Stimulated activated CD4-positive, alpha-beta T cell treated with anti-CD3 and anti-CD28 coated beads, Interleukin-15, amount 100 ng/mL, for 48 hours (primary cell): ENCODE measurements at places on chromosomes 1 and 21.

GRCh38 chr1:192631749-192632148 lies 4.2 kb upstream of the RGS13 start:
- DNase-seq, result no peak

GRCh38 chr1:29793101-29793546 lies 556.8 kb downstream of the PTPRU start:
- peak; percentile 41 for DNase-seq

GRCh38 chr21:32979598-32980268 lies 46.0 kb upstream of the OLIG2 start:
- no peak for DNase-seq

DNA sequence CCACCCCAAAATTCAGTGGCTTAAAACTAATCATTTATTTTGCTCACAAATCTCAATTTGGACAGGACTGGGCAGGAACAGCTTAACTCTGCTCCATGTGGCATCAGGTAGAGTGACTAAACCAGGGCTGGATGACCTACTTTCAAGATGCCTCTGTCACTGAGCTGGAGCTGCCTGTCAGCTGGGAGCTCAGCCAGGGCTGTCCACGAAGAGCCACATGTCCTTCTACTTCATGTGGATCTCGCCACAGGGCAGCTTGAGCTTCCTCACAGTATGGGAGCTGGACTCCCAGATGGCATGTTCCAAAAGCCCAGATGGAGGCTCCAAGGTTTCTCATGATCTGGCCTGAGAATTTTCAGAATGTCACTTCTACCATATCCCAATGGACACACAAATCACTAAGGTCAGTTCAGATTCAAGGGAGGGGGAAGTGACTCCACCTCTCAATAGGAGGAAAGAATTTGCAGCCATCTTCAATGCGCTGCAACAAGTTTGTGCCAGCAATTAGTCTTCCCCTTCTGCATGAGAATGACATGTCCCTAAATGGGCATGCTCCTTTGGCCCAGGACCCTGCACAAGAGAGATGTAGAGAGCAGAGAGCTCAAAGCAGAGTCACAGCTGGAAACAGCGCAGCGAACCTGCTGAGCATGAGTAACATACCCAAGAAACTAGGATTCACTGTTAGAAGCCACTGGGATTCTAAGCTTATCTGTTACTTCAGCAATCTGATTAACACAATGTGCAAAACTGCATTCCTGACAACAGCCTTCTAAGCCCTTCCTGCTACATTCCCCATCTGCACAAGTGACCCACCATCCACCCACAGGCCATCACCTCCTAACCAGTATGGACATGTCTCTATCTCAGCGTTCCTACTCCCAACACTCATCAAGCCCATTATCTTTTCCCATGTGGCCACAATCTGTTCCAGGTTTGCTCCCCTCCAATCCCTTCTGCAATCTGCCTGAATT lies 17.0 kb downstream of the HLCS start:
- no peak for DNase-seq

GRCh38 chr1:24255226-24255625 lies 63.9 kb upstream of the GRHL3 start:
- no peak for DNase-seq

GRCh38 chr1:199015799-199016198 lies 377.0 kb downstream of the PTPRC start:
- no peak for DNase-seq

DNA sequence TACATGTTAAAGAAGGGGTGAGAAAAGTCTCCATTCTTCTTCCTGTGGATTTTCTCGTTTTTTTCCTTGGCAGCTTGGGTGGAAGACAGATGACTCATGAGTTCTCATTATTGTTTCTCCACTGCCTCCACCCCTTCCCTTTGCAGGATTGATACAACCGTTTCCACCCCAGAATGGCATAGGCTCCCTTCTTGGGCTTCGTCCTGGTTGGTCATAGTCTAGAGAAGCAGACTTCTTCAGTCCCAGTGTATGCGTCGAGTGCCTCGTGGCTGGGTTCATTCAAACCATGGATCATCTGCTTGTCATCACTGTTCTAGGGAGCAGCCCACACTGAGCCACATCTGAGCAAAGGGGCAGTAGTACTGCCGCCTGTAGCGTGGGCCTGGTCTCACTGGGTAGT lies 13.7 kb downstream of the PTGFRN start:
- no peak for DNase-seq

- no peak for DNase-seq
Observed at GRCh38 chr1:92538048-92538412, 51.3 kb upstream of the GFI1 start.

DNA sequence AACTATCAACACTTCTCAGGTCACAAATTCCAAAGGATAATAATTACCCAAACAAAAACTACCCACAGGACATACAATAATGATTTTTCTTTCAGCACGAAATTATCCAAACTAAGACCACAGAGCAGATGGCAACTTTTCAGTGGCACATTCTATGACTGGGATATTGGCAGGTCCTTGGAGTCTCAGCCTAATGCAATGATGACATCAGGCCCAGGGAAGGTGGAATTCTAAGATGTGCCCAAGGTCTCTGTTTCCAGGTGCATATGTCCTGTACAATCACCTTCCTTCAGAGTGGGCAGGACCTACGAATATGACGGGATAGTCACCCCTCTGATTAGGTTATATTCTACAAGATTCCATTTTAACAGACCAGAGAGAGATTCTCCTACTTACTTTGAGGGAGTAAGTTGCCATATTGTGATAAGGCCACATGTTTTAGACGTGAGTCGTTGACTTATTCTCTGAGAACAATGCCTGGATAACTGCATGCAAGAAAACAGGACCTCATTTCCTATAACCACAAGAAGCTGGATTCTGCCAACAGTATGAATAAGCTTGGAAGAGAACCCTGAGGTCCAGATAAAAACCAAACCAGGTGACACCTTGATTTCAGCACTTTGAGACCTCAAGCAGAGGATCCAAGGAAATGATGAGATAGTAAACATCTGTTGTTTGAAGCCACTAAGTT lies 69.9 kb downstream of the ZC3H11B start:
- DNase-seq, result no peak

GRCh38 chr1:3688356-3689137 lies 36.2 kb downstream of the TP73 start:
- no peak for DNase-seq

DNA sequence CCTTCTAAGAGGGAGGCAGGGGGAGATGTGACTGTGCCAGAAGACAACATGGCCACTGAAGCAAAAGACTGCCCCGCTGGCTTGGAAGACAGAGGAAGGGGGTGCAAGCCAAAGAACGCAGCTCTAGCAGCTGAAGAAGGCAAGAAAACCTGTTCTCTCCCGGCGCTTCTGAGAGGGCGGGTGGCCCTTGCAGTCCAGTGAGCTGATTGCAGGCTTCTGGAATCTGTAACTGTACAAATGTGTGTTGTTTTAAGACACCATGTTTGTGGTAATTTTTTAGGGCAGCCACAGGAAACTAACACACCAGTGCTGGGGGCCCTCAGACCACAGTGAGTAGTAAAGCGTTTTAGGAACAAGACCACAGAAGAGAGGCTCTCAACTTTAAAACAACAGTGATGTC lies 47.0 kb downstream of the CD46 start:
- no peak for DNase-seq

DNA sequence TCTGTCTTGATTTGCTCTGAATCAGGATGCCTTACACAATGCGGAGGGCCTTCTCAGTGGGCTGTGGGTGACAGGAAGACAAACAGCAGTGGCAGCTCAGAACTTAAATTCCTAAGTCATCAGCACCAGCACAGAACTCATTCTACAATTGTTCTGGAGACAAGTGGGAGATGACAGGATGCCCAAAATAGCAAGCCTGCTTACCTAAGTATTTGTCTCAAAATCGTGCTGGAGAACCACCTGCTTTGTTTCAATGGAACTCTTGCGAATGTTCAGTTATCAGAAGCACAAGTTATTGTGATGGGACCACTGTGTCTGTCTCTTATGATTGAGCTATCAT lies 76.1 kb downstream of the VCAM1 start:
- no peak for DNase-seq

- no peak for DNase-seq
Observed at GRCh38 chr1:235295902-235296350, 32.1 kb downstream of the ARID4B start.

DNA sequence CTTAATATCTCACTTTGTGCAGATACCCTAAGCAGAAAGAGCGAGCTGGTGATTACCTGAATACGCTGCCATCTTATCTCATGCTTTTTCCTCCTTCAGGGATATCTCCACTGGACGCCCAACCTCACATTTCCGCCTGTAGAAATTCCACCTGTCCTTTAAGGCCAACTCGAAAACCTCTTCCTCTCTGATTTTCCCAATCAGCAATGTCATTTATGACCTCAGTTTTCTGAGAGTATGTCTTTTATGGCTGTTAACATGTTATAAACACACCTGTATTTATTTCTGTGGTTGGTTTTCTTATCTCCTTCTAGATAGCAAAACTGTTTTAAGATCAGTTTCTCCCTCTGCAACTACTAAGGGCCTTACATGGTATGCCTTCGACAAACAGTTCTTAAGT lies 41.1 kb downstream of the CD34 start:
- DNase-seq, result no peak

DNA sequence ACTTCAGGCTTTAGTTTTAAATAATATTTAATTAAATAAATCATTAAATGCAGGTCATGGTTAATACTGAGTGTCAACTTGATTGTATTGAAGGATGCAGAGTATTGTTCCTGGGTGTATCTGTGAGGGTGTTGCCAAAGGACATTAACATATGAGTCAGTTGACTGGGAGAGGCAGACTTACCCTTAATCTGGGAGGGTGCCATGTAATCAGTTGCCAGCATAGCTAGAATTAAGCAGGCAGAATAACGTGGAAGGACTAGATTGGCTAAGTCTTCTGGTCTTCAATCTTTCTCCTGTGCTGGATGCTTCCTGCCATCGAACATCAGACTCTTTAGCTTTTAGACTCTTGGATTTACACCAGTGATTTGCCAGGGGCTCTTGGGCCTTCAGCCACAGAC lies 85.3 kb downstream of the MAP3K21 start:
- DNase-seq, result no peak

GRCh38 chr1:108865316-108865910 lies 8.5 kb upstream of the AKNAD1 start:
- no peak for DNase-seq
